ENCODE measurements at places on chromosomes 11 and 22.

GRCh38 chr11:133966921-133967598 is 10.3 kb upstream of the IGSF9B start:
- no peak for DNase-seq

GRCh38 chr11:102384419-102385079 is 37.5 kb downstream of the BIRC2 start:
- DNase-seq: no peak

DNA sequence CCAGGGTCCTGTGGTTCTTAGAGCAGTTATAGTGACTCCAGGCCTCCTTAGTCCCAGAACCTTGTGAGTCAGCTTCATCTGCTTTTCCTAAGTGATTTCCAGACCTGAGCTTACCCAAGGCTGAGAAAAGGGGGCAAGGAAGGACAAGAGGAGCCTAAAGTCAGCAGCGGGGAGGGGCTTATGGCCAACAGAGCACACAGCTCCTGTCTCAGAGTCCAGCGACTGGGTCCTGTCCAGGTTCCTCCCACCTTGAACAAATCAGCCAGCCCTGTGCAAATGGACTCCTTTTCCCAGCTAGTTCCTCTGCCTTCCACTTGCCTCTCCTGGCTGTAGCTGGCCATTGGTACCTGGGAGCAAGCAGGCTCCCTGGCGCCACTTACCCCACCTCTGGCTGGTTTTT is 10.9 kb downstream of the BACE1 start:
- no peak for DNase-seq

DNA sequence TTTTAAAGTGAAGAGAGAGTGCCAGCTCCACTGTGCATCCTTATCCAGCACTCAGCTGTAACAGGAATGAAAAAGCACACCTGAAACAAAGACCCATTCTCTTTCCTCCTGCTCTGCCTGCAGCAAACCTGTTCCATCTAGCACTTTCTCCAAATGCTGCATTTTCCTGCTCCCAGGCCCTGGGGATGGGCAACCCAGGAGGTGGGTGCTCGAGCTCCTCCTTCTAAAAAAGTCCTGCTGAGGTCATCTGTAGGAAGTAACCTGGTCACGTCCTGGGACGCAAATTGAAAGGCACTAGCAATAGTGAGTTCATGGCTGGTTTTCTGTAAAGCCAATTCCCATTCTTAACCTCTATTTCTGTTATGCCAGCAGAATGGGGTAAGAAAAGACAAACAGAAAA is 173.7 kb downstream of the MAML2 start:
- no peak for DNase-seq

- no peak for DNase-seq
Measured at GRCh38 chr22:22200569-22201184, 43.9 kb upstream of the VPREB1 start.

- DNase-seq: no peak
Measured at GRCh38 chr22:44047891-44048301, 23.8 kb downstream of the PARVB start.

DNA sequence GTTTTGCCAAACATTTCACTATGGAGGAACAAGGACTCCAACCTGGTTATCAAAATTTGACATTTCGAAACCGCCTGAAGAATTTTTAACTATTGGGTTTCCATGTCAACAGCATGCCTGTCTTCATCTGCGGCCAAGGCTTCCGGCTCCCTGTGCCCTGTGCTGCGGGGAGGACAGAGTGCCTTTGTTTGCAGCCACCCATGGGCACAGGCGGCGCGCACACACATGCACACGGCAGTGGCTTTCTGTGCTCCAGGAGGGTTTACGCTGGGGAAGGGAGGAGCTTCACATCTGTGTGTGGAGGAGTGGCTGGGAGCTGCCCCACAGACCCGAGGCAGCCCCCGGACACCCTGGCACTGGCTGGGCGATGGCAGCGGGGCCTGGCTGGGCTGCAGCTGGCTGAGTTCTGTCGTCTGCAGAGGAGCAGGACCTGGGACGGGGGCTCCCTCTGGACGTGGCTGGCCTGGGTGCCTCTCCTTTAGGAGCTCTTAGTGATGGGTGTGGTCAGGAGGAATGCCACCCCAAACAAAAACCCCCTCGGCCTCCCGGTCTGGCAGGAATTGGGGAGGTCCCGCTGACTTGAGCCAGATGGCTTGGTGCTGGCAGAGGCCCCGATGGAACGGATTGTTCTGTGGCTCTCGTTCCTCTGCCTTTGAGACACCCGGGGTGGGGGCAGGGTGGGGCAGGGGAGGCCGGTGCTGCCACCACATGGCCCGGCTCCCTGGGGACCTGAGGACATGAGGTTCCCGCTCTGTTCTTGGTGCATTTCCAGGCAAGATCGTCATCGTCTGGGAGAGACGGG is 1290.9 kb downstream of the BRD1 start:
- DNase-seq: no peak

- DNase-seq: no peak
Measured at GRCh38 chr11:67381244-67381972, 8.0 kb upstream of the CLCF1 start.

GRCh38 chr22:35301372-35301874 is 1.7 kb downstream of the TOM1 start:
- peak; percentile 54 for DNase-seq

DNA sequence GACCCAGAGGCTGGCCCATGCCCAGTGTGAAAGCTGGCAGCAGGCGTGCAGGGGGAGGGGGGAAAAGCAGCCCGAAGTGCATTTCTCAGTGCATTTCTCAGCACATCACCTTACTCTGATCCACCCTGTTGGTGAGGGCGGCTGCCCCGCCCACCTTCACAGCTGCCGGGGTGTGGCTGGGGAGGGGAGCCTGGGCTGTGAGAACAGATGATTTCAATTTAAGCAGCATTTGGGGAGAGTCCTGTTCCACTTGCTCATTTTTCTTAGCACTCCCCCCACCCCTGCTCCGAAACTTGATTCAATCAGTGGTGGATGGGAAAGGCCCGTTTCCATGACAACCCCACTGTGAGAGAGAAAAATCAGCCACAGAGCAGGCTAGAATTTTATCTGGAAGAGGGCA is 84.8 kb downstream of the SNX19 start:
- DNase-seq: no peak

- no peak for DNase-seq
Measured at GRCh38 chr11:93849201-93849600, 1.2 kb downstream of the VSTM5 start.

DNA sequence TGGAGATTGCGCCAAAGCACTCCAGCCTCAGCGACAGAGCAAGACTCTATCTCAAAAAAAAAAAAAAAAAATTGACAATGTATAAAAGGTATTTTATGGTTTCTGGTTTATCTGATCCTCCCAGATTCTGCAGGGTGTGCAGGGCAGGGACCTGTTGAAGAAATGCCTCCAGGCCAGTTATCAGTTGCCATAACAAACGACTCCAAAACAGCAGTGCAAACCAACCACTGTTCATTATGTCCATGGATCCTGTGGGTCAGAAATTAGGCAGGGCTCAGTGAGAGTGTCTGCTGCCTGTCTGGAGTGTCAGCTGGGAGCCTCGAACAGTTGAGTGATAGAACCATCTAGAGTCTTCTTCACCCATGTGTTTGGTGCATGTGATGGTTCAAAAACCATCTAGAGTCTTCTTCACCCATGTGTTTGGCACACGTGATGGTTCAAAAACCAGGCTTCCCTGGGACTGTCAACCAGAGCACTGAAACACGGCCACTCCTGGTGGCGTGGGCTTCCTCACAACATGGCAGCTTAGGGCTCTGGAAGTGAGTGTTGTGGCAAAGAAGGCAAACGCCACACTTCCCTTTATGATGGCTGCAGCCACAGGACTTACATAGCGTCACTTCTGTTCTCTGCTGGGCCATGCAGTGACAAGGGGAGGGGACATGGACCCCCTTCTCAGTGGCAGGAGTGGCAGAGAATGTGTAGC is 115.1 kb upstream of the CRYBB3 start:
- no peak for DNase-seq

DNA sequence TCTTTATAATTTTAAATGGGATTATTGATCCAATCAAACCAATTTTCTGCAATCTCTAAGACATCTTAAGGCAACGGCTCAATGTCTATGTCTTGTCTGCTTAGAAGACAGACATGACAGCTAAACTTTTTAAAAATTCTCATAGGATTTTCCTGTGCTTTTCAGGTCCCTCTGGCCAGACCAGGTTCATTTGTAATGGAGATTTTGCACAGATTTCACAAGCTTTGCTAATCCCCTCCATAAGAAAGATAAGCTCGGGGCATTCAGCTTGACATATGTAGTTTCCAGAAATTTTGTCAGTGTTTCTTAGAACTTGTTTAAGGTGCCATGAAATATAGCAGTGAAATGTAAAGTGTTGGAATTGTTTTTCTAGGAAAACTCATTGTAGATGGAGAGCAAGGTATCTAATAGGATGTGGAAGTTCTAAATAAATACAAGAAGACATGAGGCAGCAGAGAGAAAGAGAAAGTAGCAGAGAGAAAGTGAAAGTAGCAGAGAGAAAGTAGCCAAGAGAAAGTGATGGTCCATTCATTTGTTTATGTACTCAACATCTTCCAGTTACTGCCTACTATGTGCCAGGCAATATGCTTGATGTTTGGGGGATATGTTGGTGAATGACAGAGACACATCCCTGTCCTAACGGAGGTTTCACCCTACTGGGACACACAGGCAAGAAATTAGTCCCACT is 219.1 kb upstream of the ARHGAP42 start:
- DNase-seq: no peak

- DNase-seq: no peak
Measured at GRCh38 chr11:77660947-77661346, 23.4 kb upstream of the CLNS1A start.

GRCh38 chr22:29139965-29140782 is 65.5 kb upstream of the EMID1 start:
- no peak for DNase-seq

GRCh38 chr11:47716692-47717091 is 1.5 kb upstream of the AGBL2 start:
- DNase-seq: no peak

GRCh38 chr11:128840137-128840536 is 27.0 kb downstream of the KCNJ1 start:
- DNase-seq: no peak

- no peak for DNase-seq
Measured at GRCh38 chr22:18976197-18976751, 40.2 kb upstream of the PRODH start.

GRCh38 chr11:131993246-131993645 is 622.8 kb downstream of the NTM start:
- DNase-seq: no peak

DNA sequence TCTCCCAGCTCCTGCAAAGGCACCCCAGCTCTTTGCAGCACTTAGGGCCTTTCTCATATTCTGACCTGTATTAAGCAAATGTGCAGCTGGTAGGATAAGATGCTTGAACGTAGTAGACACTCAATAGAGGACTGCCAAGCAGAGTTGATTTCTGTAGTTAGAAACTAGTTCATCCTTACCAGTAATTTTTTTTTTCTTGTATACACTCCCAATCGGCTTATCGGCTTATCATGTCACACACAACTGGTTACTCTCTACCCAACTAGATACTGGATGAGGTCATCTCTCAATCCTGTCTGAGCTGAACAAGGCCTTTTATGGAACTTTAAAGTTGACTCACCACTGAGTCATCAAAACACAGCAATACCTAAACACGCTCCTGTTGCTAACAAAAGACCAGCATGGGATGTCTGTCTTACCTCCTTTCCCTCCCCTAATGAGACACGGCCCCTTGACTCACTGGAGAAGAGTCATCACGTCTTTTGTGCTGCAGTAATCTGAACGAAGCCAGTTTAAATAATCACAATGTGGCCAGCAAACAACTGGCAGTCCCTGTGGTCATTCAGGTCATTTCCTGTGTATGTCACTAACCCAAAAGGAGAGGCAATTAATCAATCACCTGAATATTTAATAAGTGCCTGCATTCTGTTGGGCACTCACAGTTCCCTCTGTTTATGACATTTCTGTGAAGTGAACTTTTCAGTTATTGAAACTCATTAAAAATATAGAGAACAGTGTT is 7.5 kb upstream of the WEE1 start:
- DNase-seq: peak; percentile 78

DNA sequence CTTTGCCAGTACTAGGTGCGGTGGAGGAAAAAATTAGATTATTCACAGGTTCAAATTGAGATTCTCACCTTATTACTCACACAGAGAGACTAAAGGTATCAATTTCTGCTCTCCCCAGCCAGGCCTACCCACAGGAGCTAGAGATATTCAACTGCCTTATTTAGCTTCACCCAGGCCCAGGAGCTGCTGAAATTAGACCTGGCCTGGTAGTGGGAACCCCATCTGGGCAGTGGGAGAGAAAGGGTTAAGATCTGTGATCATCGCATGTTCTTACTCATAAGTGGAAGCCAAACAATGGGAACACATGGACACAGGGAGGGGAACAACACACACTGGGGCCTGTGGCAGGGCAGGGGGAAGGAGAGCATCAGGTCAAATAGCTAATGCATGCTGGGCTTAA is 20.9 kb upstream of the MICAL2 start:
- DNase-seq: peak; percentile 25

GRCh38 chr11:110092515-110093406 is at the start of gene ZC3H12C:
TSS of gene ZC3H12C (plus strand) at chr11:110093392. CDS start at chr11:110093412, 20 bp downstream.
- peak; percentile 80 for DNase-seq

GRCh38 chr11:44564670-44565210 is 723 bp upstream of the CD82 start:
- peak; percentile 91 for DNase-seq

GRCh38 chr11:70488171-70488703 is 89.9 kb downstream of the CTTN start:
- DNase-seq: no peak

GRCh38 chr11:8093931-8094575 is 13.0 kb downstream of the TUB start:
- DNase-seq: peak; percentile 7

GRCh38 chr11:41018224-41018623 is 441.2 kb downstream of the LRRC4C start:
- no peak for DNase-seq

DNA sequence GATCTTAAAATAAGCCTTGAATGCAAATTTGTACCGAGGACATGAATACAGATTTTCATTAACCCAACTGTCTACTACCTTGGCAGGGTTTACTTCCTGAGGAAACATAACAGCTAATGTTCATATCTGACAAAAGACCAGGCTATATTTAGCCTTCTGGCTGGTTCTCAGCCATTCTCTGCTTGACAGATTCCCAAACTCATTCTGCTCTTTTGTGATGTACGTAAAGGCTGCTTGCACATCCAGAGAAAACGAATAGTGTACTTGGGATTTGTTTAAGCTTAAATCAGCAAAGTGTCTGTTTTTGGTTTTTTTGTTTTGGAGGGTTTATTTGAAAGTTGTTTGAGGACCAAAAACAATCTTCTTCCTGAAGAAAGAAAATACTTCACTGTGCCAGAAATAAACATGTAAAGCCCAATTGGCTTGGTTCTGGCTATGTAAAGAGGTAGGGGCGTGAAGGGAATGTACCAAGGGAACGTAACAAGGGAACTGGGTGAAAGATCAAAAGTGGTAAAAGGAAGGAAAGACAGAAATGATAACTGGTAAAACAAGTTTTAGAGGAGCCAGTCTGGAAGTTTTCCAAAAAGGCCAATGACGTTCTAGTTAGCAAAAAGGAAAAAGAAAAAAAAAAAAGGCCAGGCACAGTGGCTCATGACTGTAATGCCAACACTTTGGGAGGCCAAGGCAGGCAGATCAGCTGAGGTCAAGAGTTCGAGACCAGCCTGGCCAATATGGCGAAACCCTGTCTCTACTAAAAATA is 21.4 kb upstream of the CRTAM start:
- no peak for DNase-seq

GRCh38 chr11:113554526-113554925 is 79.3 kb upstream of the DRD2 start:
- DNase-seq: no peak

All from tibial artery (tissue), 4 donors.